Activated CD4-positive, alpha-beta T cell treated with anti-CD3 and anti-CD28 coated beads, Interleukin-2, Interleukin-6, amounts not matched to agents 100 ng/mL and 50 ng/mL, durations not matched to agents 16 hours and 8 hours (primary cell): ENCODE measurements at places on chromosomes 12 and 14.

GRCh38 chr12:26374934-26375680, 179.7 kb downstream of the SSPN start:
- DNase-seq: no peak

- peak; percentile 40 for DNase-seq
Measured at GRCh38 chr12:68001486-68002466, 12.5 kb downstream of the IFNG-AS1 start.

GRCh38 chr12:79983492-79983891, 48.6 kb upstream of the PPP1R12A start:
- no peak for DNase-seq

GRCh38 chr12:78916845-78917480, 52.4 kb downstream of the SYT1 start:
- DNase-seq: no peak

GRCh38 chr14:99819514-99819913, 26.3 kb downstream of the EML1 start:
- DNase-seq: peak; percentile 43

GRCh38 chr12:115201966-115202365, 518.0 kb upstream of the TBX3 start:
- no peak for DNase-seq

DNA sequence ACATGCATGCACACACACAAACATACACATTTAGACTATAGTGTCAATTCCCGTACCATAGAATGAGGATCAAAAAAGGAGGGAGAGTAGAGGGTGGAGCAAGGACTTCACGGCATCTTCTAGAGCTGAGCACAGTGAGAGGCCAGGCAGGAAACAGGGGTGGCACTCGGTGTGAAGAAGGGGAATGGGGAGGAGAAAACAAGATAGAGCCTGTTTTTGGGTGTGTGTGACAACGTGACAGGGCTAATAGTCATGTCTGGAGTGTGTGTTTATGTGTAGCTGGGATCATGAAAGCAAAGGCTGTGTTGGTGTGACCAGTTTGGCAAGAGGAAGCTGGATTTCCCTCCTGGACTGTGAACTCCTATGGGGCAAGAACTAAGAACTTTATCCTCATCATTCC, 9.9 kb upstream of the ACVR1B start:
- DNase-seq: no peak

DNA sequence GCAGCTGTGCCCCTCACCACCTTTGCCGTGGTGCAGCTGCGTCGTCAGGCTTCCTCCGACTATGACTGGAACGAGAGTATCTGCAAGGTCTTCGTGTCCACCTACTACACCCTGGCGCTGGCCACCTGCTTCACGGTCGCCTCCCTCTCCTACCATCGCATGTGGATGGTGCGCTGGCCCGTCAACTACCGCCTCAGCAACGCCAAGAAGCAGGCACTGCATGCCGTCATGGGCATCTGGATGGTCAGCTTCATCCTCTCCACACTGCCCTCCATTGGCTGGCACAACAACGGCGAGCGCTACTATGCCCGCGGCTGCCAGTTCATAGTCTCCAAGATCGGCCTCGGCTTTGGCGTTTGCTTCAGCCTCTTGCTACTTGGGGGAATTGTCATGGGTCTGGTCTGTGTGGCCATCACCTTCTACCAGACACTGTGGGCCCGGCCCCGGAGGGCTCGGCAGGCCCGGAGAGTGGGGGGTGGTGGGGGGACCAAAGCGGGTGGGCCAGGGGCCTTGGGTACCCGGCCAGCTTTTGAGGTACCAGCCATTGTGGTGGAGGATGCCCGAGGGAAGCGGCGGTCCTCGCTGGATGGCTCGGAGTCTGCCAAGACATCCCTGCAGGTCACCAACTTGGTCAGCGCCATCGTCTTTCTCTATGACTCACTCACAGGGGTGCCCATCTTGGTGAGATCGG, 2.6 kb downstream of the GPR162 start:
- no peak for DNase-seq
